ENCODE measurements at places on chromosomes 13 and 19.

GRCh38 chr19:13078897-13079541, 23.6 kb downstream of the LYL1 start:
- no peak for DNase-seq

- no peak for DNase-seq
Measured at GRCh38 chr19:19595171-19595701, 23.3 kb downstream of the PBX4 start.

DNA sequence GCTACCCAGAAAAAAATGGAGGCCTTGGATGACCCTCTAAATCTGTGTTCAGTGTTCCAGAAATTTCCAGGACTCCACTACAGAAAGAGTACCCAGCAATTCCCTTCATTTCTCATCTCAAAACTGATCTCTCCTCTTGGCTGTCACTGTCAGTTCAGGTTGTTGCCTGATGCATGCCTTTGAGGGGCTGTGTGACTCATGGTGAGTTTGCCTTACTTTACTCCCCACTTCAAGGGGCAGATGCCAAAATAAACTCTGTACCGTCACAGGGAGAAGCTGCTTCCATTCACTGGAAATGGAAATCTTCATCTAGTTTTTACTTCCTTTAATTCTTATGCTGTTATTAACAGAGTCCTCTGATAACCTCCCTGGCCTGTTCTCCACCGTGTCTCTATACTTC, 1075.0 kb downstream of the DIAPH3 start:
- DNase-seq, result no peak

DNA sequence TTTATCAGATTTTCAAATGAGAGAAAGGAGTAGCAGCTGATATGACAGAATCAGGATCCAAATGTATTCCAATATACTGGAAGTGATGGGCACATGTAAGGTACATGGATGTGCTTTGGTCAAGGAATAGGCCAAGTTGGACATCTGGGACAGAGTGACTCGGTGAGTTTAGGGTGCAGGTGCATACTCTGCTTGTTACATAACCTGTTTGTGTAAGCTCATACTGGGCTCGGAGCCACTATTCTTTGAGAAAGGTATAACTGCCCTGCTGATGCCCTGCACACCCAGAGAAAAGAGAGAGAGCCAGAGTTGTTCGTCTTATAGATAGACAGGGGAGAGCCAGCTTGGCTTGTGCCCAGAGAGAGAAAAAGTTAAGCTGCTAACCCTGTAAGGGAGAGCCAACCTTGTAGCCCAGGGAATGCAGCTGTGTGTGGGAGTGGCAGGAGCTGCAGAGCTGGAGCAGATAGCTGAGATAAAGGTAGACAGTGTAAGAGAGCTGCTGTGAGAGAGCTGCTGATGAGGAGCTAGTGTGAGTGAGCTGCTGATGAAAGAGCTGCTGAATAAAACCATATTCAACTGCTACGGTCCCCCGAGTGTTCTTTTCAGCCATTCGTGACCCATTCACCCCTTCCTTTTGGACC, 40.7 kb upstream of the N4BP2L1 start:
- no peak for DNase-seq

- DNase-seq, result no peak
Measured at GRCh38 chr13:41780715-41781706, 179.9 kb downstream of the VWA8 start.

GRCh38 chr19:11288349-11288748, 7.6 kb upstream of the TSPAN16 start:
- DNase-seq, result no peak

GRCh38 chr19:46626446-46626845, 1.6 kb upstream of the PTGIR start:
- DNase-seq, result no peak

- DNase-seq, result no peak
Measured at GRCh38 chr19:58154287-58154678, 3.7 kb upstream of the ZNF329 start.

DNA sequence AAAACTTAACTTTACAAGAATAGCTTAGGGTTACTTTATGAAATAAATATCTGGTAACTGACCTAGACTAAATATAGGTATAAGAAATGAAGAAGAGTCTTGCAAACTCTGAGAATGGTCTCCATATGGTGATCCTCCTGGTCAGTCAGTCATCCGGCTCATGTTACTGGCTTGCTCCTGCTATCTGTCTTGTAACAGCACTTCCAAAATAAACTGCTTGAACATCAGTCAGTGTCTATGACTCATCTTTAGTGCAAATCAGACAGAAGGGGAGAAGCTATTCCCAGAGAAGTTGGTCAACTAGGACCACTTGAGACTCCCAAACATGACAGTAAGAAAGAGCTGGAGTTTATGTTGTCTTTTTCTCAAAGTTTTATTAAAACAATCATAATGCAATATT, 1550.9 kb downstream of the PCDH9 start:
- no peak for DNase-seq

DNA sequence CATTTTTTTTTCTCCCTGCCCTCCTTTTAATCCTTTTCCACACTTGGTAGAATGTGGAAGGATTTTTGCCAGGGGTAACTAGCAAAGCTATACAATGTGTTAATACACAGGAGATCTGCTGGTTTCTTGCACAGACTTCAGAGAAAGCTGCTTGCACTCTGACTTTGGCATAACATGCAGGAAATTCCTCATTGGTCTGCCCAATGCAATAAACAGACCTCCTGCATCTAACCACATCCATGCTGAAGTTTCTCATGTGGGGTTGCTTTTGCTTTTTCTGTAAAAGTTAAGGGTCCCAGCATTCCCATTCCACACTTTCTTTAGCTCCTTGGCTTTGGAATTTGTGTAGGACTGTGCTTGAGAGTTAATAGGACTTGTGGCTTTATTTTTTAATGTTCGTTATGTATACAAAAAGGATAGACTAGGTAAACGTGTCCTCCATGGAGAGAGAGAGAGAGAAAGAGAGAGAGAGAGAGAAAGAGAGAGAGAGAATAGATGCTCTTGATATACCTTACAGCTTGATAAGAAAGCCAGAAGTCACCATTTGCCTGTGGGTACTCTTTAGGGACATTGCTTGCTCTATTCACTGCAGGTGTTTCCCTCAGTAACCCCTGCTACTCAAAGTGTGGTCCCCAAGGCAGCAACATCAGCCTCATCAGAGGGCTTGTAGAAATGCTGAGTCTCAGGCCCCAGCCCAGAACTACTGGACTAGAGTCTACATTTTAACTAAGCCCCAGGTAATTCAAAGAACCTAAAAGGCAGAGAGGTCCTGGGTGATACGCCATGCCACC, 170.5 kb downstream of the SHISA2 start:
- no peak for DNase-seq

DNA sequence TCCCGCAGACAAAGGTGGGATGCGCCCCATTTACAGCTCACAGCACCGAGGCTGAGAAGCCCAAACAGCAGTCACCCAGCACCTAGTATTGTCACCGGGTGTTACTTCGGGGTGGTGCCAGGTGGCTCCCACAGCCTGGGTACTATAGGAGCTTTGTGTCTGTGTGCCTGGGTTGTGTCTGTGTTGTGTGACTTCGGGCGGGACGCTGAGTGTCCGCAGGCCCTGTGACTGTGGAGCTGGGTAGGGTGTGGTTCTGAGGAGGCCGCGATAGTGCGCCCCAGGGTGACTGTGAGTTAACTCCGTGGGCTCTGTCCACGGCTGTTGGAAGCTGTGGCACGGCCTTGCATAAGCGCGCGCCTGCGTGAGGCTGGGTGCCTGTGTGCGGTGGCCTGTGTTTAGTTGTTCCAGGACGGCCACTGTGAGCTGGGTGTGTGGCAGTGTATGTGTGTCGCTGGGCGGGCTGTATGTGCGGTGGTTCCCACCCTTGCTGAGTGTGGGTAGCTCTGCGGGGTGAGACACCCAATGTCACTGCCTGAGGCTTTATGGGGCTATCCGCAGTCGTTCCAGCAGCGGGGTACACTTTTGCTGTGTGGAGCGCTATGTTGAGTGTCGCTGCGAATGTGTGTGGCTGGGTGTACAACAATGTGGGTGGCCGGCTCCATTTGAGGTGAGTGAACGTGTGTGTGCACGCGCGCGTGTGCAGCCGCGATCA, 559 bp upstream of the SSBP4 start:
- peak; percentile 61 for DNase-seq

GRCh38 chr19:595326-596262, 5.9 kb downstream of the HCN2 start:
- no peak for DNase-seq

DNA sequence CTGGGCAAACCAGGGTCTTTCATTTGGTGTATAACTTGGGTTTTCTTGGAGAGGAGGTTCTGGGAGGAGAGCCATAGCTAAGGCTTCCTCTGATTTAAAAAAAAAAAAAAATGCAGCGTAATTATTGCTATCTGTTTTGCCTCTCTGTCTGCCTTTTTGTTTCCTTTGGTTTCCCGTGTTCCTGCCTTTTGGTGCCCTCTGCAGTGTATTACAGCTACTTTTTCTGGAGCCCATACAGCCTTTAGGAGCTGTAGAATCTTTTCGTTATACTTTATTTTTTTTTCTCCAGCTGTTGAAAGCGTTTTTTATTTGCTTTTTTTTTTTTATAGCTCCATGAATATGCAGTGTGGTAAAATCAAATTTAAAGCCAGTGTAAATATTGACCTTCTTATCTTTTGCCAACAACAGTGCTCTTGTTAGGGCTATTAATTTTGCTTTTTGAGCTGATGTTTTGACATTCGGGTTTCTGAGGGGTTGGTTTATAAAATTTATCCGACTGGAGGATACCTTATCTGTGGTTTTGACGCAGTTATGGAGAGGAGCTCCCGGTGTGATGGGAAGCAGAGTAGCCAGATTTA, 38.1 kb downstream of the ZNF493 start:
- no peak for DNase-seq

- DNase-seq, result no peak
Measured at GRCh38 chr13:52695856-52696255, 43.2 kb downstream of the SUGT1 start.

DNA sequence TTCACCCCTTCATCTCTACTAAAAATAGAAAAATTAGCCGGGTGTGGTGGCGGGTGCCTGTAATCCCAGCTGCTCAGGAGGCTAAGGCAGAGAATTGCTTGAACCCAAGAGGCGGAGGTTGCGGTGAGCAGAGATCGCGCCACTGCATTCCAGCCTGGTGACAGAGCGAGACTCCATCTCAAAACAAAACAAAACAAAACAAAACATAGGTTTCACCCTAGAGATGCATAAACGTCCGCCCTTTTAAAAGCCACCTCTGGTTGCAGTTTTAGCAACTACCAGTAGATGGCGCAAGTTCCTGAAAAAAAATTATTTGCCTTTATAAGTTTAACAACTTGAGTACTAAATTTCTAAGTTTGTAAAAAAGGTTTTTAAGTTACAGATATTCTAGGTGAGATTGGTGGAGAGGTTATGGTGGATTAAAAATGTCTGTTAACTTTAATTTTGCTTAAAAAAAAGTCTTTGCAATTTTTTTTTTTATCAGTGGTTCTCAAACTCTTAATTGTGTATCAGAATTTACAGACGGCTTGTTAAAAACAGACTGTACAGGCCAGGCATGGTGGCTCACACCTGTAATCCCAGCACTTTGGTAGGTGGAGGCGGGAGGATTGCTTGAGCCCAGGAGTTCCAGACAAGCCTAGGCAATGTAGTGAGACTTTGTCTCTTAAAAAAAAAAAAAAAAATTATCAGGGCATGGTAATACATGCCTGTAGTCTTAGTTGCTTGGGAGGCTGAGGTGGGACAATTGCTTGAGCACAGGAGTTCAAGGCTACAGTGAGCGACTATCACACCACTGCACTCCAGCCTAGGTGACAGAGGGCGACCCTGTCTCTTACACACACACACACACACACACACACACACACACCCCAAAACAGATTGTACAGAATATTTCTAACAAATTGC, 42.1 kb downstream of the NAA16 start:
- peak; percentile 90 for DNase-seq

GRCh38 chr13:94515911-94516310, 36.4 kb upstream of the DCT start:
- DNase-seq, result no peak

GRCh38 chr19:41537789-41538188, 38.2 kb upstream of the CEACAM21 start:
- peak; percentile 59 for DNase-seq

DNA sequence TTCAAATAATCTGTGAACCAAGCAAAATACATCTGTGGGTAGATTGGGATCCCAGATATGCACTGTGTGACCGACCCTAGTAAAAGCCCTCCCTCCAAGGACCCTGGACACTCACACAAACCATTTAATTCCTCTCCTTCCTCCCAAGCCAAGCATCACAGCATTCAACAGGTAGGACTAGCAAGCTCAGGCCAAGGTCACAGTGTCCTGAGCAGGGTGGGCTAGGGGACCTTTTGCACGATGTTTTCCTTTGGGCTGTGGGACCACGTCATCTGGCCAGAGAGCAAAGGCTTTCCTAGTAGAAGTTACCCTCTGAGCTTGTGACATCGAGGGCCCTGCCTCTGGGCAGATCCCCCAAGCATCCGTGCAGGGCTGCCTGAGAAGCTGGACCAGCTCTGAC, 297.6 kb upstream of the ZNF507 start:
- DNase-seq, result no peak

GRCh38 chr13:24215732-24216131, 55.2 kb downstream of the SPATA13 start:
- DNase-seq, result no peak

All from CD4-positive, alpha-beta T cell treated with Interleukin-4 for 4 hours (primary cell).